ENCODE measurements at places on chromosomes 7 and 10.

DNA sequence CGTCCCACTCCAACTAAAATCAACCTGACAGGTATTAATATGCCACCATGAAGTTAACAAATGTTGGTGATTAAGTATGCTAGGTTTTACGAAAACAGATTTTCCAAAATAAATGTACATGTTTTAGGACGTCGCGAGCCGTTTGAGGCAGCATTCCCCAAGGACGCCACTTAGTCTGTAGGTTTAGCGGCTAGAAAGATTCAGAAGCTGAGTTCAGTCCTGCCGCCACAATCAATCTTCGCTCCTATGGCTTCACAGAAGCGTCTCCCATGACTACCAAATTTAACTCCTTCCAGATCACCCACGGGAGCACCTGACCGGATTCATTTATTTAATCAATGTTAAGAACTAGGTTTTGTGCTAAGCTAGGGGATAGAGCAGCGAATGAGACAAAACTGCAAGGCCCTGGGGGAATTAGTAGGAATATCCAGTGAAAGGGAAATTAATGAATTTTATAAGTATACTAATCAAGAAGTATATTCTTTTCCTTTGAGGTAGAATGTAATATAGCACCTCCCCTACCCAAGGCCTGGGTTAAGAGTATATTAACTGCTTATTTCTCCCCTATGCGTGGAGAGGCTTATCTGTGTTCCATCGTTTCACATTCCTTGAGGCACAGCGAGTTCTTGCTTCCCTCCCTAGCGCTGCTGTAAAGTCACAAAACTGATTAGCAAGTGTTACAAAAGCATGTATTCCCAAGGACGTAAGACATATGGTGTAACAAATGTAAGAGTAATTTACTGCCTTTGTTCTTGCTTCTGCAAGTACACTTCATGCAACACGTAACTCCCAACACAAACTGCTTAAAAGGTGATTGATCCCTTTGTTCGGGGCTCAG, 994 bp upstream of the CYP51A1 start:
- DNase-seq: peak; percentile 4

- DNase-seq: no peak
These were observed at the start of gene HOXA7 for GRCh38 chr7:27156508-27156898. Gene HOXA7 (minus strand): TSS chr7:27156675. CDS start chr7:27156545, 130 bp downstream.

DNA sequence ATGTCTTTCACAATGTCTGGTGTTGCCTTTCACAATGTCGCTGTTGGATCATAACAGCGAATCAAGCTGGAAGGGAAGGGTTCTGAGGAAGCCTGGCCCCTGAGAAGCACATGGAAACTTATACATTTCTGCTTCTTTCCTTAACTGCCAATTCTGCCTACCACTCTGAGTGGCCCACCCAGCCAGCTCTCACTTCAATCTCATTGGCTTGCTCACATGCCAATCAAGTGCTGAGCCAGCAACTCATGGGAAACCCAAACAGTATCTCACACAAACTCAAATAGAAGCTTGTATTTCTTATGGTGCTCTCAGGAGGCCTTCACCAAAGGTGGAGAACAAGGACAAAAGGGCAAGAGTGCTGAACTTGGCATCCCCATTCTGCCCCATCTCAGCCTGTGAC, 117.4 kb upstream of the GPR26 start:
- no peak for DNase-seq

GRCh38 chr7:123571684-123572083, 14.1 kb upstream of the NDUFA5 start:
- no peak for DNase-seq

- DNase-seq: no peak
These were observed 24.6 kb downstream of the WIPI2 start for GRCh38 chr7:5214641-5215040.

- DNase-seq: no peak
These were observed 202.3 kb downstream of the GRID1 start for GRCh38 chr10:86164174-86164774.

- no peak for DNase-seq
These were observed 218.4 kb downstream of the KLF6 start for GRCh38 chr10:3566627-3567026.
